ENCODE measurements at places on chromosomes 2 and 18.

- DNase-seq, result peak; percentile 90
Measured at GRCh38 chr2:45435316-45435715, 175.8 kb downstream of the SRBD1 start.

DNA sequence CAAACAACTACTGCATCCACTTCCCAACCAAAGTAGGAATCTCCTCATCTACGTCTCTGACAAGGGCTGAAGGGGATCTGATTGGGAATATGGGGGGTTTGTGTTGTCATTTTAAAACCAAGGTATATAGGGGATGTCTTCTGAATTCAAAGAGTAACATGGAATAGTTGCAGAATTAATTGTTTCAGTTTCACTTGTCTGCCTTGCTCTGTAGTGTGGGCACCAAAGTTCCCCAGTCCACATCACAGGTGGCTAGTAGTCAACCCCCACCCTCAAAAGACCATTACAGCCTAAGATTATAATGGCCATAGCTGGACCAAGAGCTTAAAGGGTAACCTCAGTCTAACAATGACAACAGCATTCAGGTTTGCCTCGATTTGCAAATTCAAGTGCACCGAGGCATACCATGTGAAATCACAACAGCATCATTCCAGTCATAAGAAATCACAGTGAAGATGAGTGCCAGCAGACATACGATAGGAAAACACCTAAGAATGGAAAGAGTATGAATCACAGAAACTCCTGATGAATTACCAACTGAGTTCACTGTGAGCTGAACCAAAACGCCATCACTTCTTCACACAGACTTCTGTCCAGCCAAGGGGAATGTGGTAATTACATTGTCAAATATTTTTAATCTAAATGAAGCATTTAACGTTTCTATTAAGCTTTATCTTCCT is 52.4 kb downstream of the MYO5B start:
- DNase-seq, result no peak

DNA sequence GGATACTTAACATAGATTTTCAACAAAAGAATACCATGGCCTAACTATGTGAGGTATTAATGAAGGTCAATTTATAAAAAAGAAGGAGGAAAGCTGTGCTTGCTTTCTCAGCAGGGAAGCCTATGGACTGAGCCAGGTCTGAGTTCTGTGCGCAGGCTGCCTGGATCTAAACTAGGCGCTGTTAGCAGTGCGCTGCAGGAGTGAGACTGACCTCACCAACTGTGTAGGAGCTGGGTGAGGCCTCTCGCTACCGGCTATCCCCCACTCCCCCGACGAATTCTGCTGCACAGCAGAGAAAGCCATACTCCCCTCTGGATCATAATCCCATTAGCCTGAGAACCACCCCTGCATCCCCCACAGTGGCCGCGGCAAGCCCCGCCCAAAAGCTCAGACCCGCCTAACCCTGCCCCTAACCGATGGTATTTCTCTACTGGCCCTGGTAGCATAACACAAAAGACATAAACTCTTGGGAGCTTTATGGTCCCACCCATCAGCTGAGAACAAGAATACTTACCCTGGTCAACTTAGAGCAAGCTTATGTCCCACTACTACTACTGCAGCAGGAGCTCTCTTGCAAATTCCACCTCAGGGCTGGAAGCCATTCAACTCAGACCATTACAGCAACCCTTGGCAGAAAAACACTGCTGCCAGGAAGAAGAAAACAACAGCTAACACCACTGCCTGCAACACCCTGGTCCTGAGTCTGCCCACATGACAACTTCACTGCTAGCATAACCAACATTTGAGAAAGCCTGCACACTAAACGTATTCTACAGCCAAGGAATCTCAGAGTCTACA is 28.0 kb downstream of the SULT1C2 start:
- no peak for DNase-seq

- no peak for DNase-seq
Measured at GRCh38 chr2:2328848-2329247, 2.2 kb downstream of the MYT1L start.

DNA sequence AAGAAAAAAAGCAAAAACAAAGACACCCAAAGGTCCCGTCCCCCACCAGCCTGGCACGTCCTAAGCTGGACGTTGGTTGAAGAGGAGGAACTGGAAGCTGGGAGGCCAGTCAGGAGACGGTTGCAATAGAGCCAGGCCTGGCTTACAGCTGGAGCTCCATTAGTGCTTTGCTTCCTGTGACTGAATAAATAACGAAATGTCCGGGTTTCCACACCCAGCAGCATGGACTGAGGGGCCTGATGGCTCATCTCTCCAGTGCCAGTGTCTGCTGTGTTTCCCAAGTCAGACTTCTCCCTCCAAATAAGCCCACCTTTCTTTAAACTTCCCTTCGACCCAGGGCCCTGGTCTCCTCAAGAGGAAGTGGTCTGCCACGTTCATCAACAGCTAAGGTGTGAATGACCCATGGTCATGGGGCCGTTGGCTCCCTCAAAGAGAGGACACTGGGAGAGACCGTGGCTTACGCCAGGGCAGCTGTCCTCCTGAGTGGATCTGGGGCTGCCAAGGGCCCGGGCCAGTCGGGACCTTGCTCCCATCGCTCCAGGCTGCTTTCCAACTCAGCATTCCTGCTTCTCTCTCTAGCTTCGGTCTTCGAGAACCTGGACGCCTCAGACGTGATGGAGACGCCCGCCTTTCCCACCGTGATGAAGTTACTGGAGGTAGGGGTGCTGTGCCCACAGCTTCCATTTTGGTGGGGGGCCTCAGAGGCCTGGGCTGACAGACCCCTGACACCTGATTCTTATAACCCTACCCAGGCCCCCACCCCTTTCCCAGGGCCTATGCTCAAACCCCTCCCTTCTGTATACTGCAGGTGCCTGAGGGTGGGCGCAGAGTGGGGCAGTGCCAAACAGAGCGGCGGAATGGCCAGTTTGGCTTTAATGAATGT is 44.9 kb downstream of the MYO7B start:
- no peak for DNase-seq

- no peak for DNase-seq
Measured at GRCh38 chr2:26875065-26875634, 27.2 kb downstream of the DPYSL5 start.

GRCh38 chr2:11420190-11420589 is 45.8 kb downstream of the E2F6 start:
- DNase-seq, result no peak

- no peak for DNase-seq
Measured at GRCh38 chr18:78983512-78983911, 3.9 kb downstream of the SALL3 start.

- DNase-seq, result no peak
Measured at GRCh38 chr2:157420771-157421323, 23.0 kb downstream of the CYTIP start.

GRCh38 chr18:22391407-22392345 is 26.0 kb downstream of the CTAGE1 start:
- DNase-seq, result peak; percentile 89

DNA sequence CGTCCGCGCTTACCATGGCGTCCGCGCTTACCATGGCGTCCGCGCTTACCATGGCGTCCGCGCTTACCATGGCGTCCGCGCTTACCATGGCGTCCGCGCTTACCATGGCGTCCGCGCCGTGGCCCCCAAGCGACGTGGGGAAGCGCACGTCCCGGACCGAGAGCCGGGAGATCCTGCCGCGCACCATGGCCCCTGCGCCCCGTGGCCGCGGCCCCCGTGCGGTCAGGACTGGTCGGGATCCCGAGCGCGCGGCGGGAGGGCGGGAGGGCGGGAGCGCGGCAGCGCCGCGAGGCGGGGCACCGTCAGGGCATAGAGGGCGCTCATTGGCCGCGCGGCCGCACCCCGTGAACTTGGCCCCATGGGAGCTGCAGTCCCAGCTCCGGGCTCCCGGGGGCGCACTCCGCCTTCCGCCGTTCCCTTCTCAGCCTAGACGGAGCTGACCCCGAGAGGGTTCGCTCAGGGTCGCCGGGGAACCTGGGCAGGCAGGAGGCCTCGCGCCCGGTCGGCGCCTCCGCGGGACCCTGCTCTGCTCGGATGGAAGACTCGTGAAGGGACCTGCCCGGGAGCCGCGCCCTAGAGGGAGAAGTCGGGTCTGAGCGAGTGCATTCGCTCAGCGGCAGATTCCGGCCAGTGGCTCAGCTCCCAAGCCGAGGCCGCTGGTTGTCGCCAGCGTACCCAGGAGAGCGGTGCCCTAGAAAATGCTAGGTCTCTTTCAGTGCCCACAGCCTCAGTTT is at the start of gene ENOSF1:
TSS of gene ENOSF1 (minus strand) at position 230 of the 734 bp plus-strand sequence. CDS start at position 187, 43 bp downstream.
- DNase-seq, result peak; percentile 82
